GM03348 (cell line): ENCODE measurements at places on chromosomes 12 and 14.
A peak's percentile ranks its signal among the peaks of the same experiment; 100 is the strongest.

- DNase-seq, result no peak
These were observed 81.2 kb downstream of the VCPKMT start for GRCh38 chr14:50035214-50035613.

- DNase-seq, result no peak
These were observed 388.3 kb upstream of the GARIN6 start for GRCh38 chr12:99259040-99259934.

DNA sequence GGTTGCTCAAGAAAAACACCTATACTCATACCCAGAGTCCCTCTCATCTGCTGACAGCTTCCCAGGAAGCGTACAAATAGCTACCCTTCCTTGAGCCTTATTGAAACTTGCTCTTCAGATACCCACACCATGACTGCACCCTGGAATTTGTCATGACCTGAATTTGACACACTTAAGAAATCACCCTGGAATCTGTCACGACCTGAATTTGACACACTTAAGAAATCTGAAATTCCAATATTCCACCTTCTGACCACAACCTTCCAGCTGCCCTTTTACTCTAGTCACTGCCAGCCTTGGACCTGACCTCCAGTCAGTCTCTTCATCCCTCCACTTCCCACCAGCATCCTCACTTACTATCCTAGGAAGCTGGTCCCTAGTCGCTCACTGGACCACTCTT is 1.1 kb upstream of the HAL start:
- no peak for DNase-seq

GRCh38 chr12:47237751-47238211 is 158.0 kb upstream of the AMIGO2 start:
- peak; percentile 36 for DNase-seq

GRCh38 chr14:30283822-30284446 is 275.0 kb upstream of the G2E3 start:
- DNase-seq, result peak; percentile 61

DNA sequence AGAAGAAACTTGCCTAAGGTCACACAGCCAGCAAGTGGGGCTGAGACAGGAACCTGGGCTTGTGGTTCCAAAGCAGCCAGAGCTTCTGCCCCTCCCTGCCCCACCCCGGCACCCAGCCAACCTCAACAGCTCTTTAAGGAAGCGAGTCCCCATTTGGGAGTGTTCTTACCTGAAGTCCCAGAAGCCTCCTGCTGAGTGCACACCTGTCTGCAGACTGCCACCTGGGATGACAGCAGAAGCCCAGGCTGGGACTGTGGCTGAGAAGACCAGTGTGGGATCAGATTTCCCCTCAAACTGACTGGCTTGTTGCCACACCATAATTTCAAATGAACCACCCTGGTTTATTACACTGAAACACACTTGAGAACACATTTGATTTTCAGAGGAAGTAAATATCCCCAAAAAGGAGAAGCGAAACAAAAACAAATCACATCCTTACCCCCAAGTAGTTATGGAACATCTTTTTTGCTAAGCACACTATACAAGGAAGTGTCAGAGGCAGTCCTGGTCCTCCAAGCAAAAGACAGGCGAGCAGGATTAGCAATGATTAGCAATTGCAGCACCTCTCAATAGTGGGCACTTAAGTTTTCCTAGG is 6.3 kb upstream of the RIN3 start:
- DNase-seq, result no peak

DNA sequence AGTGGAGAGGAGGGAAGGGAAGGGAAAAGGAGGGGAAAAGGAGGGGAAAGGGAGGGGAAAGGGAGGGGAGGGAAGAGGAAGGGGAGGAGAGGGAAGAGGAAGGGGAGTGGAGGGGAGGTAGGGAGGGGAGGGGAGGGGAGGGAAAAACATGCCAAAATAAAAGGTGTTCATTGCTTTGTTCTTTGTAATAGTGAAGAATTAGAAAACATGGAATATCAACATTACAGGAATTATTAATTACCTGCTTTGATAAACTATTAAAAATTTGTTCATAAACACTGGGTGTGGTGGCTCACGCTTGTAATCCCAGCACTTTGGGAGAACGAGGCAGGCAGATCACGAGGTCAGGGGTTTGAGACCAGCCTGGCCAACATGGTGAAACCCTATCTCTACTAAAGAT is 579.2 kb downstream of the MED13L start:
- no peak for DNase-seq

DNA sequence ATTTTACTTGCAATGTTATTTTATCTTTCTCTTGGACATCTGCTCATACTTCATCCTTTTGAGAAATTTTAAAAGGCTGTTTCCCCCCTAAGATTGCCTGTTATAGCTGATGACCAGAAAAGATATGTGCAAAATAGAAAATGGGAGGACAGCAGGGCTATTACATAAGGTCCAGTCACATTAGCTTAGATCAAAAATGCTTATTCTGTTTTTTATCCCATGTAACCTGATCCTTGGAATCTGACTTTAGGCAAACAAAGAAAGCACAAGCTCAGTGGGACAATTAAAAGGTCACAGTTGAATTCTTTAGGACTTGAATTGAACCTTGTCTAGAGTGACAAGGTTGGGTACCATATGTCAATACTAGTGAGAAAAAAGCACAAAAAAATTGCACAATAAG is 65.1 kb upstream of the TRHDE start:
- no peak for DNase-seq

GRCh38 chr12:52341066-52341580 is 19.9 kb upstream of the KRT83 start:
- DNase-seq, result no peak

DNA sequence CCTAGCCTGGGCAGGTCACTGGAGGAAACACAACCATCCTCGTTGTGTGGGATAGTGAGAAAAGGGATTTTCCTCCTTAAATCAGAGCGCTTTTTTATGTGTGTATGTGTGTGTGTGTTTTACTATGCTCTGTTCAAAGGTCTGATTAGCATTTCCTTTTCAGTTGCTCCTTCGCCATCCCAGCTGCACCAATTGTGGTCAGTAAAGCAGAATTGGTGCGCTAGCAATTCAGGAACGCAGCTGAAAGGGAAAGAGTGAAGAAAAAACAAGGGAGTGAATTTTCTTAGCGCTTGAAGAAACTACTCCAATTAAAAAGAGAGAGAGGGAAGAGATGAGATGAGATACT is 173.3 kb upstream of the PARP11 start:
- DNase-seq, result no peak

GRCh38 chr14:101191721-101192660 is 288.5 kb upstream of the RTL1 start:
- no peak for DNase-seq

DNA sequence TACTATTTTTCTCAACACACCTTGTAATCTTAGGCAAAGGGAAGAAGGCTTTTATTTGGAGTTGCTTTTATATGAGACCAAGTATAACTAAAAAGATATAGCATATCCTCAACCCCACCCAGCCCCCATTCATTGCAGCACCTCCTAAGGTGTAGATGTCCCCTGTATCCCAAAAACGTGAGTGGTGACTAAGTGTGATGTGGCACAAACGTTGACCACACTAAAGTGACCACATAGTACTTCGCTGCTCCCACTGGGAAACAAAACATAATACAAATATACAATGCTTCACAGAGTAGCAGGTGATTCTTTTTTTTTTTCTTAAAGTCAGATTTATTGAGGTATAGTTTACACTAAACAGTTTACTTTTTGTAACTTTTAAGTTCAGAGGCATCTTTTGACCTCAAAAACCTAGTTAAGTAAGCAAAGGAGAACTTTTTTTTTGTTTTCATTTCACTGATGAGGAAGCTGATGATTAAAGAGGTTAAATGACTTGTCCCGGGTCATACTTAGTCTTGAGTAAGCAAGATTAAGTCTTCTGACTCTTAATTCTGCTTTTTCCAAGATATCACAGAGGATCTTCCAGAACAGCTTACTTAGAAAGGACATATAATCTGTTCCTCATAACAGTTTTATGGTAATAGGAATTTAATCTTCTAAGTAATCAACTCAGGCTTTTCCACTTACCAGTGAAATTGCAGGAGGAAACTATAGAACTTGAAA is 245.2 kb upstream of the PLEKHG7 start:
- DNase-seq, result no peak

GRCh38 chr12:22682663-22683062 is 57.7 kb downstream of the ETNK1 start:
- no peak for DNase-seq

- no peak for DNase-seq
These were observed 220.5 kb upstream of the PRICKLE1 start for GRCh38 chr12:42810006-42810405.

GRCh38 chr12:55733021-55733555 is 4.3 kb upstream of the CD63 start:
- DNase-seq, result no peak

GRCh38 chr14:33451211-33451610 is 499.7 kb downstream of the EGLN3 start:
- no peak for DNase-seq

GRCh38 chr14:88914956-88915355 is 90.5 kb downstream of the TTC8 start:
- no peak for DNase-seq

DNA sequence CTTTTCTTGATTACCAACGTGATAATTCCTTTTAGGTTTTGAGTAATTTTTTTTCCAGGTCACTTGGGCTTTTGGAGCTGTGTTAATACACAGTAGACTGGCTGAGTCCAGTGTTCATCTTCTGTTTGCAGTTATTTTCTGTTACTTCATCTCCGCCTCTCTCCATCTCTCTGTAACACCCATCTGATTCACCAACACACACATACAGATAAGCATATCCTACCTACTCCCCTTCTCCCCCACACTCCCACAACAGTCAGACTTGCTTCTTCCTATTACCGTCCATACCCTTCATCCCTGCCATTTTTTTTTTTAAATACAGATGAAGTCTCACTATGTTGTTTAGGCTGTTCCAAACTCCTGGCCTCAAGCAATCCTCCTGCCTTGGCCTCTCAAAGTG is 72.7 kb upstream of the MANSC4 start:
- no peak for DNase-seq

- no peak for DNase-seq
These were observed 133.4 kb upstream of the RAP1B start for GRCh38 chr12:68477261-68477772.

- DNase-seq, result no peak
These were observed 116.0 kb downstream of the METTL25 start for GRCh38 chr12:82474181-82474797.

DNA sequence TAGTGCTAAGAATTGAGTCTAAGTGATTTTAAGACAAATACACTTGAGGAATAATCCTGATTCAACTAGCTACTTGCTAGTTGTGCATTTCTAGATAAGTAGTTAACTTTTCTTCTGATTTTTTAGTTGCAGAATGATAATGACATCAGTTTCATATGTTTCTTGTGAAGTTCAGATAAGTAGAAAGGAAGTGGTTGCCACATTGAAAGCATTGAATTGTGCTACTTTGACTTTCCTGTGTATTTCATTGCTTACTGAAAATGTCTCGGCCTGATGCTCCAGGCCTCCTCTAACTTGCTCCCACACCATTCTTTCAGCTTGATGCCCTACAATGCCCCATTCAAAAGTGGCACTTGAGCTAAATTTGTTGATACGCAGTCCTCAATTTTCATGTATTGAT is 980.0 kb downstream of the TMTC2 start:
- no peak for DNase-seq

DNA sequence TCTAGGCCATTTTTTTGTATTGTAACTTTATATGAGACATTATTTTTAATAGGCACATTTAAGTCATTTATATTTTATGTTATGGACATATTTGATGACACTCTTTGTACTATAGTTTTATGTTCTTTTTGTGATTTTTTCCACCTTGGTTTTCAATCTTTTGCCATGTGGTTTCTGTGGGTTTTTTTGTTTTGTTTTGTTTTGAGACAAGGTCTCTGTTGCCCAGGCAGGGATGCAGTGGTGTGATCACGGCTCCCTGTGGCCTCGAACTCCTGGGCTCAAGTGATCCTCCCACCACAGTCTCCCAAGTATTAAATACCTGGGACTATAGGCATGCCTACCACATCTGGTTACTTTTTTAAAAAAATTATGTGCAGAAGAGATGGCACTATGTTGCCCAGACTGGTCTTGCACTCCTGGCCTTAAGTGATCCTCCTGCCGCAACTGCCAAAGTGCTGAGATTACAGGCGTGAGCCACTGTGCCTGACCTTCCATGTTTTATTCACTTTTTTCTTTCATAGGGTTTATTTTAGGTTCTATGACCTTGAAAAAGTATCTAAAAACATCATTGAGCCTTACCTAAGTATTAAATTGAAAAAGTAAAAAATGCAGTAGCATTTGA is 16.3 kb downstream of the MSRB3 start:
- DNase-seq, result no peak

- no peak for DNase-seq
These were observed 124.8 kb upstream of the OVCH1 start for GRCh38 chr12:29622251-29622650.

DNA sequence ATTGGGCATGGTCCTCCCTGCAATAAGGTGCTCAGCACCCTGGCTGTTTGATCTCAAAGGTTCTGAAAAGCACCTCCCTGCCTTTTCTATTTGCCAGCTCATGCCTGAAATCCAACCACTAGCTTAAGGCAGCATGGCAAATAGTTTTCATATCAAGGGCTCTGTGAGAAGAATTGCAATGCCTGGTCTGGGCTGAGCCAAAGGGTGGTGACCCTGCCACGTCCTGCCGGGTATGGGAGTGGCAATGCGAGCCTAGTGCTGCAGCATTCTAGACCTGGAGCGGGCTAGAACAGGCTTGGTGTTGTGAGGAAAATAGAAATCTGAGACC is 2.3 kb upstream of the SCNN1A start:
- no peak for DNase-seq

GRCh38 chr14:62614122-62614521 is 431.1 kb downstream of the KCNH5 start:
- DNase-seq, result no peak

DNA sequence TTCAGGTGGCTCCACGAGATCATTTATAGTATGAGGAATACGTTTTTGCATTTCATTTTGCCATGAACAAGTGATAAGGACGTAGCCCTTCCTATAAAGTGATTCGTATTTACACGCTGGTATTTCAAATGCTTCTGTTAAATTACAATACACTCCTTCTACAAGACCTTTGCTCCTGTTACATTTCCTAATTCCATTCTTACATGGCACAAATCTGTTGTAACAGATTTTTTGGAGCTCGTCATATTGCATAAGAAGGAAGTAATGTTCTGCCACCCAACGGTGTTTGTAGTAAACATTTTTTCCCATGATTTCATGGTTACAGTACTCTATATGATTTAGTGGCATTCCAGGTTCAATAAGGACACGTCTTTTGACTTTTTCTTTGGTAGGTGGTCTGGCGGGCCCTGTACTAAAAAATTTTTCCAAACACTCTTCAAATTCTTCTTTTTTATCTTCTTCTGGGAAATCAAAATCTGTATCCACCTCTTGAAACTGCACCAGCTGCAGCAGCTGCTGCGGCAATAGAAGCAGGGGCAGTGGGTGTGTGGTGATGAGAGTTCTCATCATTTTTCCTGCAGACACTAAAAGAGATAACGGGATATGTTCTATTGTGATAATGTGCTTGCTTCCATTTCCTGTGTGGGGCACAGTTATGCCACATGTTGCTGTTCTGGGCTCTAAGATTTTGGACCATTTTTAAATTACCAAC is 4.2 kb downstream of the RNASE9 start:
- DNase-seq, result no peak

GRCh38 chr12:79707830-79708229 is 17.1 kb upstream of the PAWR start:
- no peak for DNase-seq

- no peak for DNase-seq
These were observed 123.2 kb downstream of the FGD4 start for GRCh38 chr12:32522331-32523221.
